ENCODE measurements at places on chromosomes 16 and 17. TPM values are rescaled to one million over a fixed set of nuclear protein-coding genes. Genes with fewer than 3 reads are reported as not detected.

Gene MKS1
- 56.9 TPM for polyA plus RNA-seq

Gene SOCS3
- 43.3 TPM for polyA plus RNA-seq

Gene CCL18
- polyA plus RNA-seq = not detected

Gene TEKT1
- polyA plus RNA-seq = 0.94 TPM

Gene KRT31
- not detected for polyA plus RNA-seq

Gene CDH1
- polyA plus RNA-seq = 91.0 TPM

Gene FOXN1
- 0.33 TPM for polyA plus RNA-seq

Gene EXOC3L1
- 4.9 TPM for polyA plus RNA-seq

Gene KRTAP4-5
- polyA plus RNA-seq = not detected

Gene SRSF2
- 349 TPM for polyA plus RNA-seq

GRCh38 chr17:32226886-32227285 is 38.7 kb upstream of the RHBDL3 start:
- DNase-seq = no peak

- no peak for DNase-seq
These were observed 19.7 kb downstream of the CYB5B start for GRCh38 chr16:69443927-69444631.

- no peak for DNase-seq
These were observed 38.9 kb downstream of the TMEM100 start for GRCh38 chr17:55683550-55684315.

DNA sequence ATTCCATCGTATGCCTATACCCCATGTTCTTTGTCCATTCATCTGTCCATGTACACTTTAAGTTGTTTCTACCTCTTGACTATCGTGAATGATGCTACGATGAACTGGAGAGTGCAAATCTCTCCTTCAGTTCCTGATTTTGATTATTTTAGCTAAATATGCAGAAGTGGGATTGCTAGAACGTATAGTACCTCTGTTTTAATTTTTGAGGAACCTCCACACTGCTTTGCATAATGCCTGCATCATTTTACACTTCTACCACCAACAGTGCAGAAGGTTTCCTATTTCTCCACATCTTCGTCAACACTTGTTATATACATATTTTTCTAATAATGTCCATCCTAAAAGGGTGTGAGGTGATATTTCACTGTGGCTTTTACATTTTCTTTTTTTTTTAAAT is 43.9 kb downstream of the SDR42E1 start:
- DNase-seq = no peak
